ENCODE measurements at places on chromosomes 4 and X. TPM values are rescaled to one million over a fixed set of nuclear protein-coding genes. Genes with fewer than 3 reads are reported as not detected.

Gene BRS3
- not detected for total RNA-seq

Gene HELT
- not detected for total RNA-seq

Gene GPC3
- total RNA-seq, result 3.7 TPM

Gene NUDT11
- 8.5 TPM for total RNA-seq

Measured in mesangial cell (primary cell).